Fibroblast of the aortic adventitia (primary cell): ENCODE measurements at places on chromosomes 7 and 10. TPM values are rescaled to one million over a fixed set of nuclear protein-coding genes. Genes with fewer than 3 reads are reported as not detected.

The STEAP1B gene
- 2.5 and 38.6 TPM in 2 replicates for total RNA-seq

The RNLS gene
- total RNA-seq: 7.0 and 16.8 TPM in 2 replicates

The C10orf143 gene
- total RNA-seq: 0.49 and 2.0 TPM in 2 replicates

The NANOS1 gene
- total RNA-seq: 2.1 and 2.7 TPM in 2 replicates

The VAX1 gene
- not detected in 2 replicates for total RNA-seq

The WNT8B gene
- total RNA-seq: not detected in 2 replicates

The CALCR gene
- total RNA-seq: not detected in 2 replicates

The COL26A1 gene
- not detected in 2 replicates for total RNA-seq

The GHRHR gene
- not detected in 2 replicates for total RNA-seq

The EIF5AL1 gene
- 1.5 TPM in 1 of 2 replicates, not detected in the other for total RNA-seq

The LLCFC1 gene
- total RNA-seq: not detected in 2 replicates

The PIK3AP1 gene
- total RNA-seq: 2.0 TPM in 1 of 2 replicates, not detected in the other

The CABCOCO1 gene
- 3.4 and 6.2 TPM in 2 replicates for total RNA-seq

The SAP25 gene
- not detected in 2 replicates for total RNA-seq

The ORAI2 gene
- total RNA-seq: 31.8 and 44.1 TPM in 2 replicates

The PLEKHA8 gene
- total RNA-seq: 10.6 and 15.5 TPM in 2 replicates

The NCF1 gene
- total RNA-seq: not detected in 2 replicates

The SLC26A5 gene
- not detected in 2 replicates for total RNA-seq

The ZCCHC24 gene
- 38.8 and 56.0 TPM in 2 replicates for total RNA-seq

The SFXN2 gene
- 2.3 and 3.8 TPM in 2 replicates for total RNA-seq

The SPDYE9 gene
- total RNA-seq: 0.08 TPM in 1 of 2 replicates, not detected in the other

The PARP12 gene
- 14.0 and 16.4 TPM in 2 replicates for total RNA-seq

The POLR1F gene
- 21.9 and 225 TPM in 2 replicates for total RNA-seq

The XRCC2 gene
- total RNA-seq: 1.1 and 8.1 TPM in 2 replicates
